ENCODE measurements at places on chromosomes 4 and X.

- DNase-seq: no peak
Measured at GRCh38 chr4:139975830-139976272, 178.1 kb downstream of the MAML3 start.

GRCh38 chr4:54547299-54548097, 110.3 kb upstream of the KIT start:
- DNase-seq: no peak

- DNase-seq: no peak
Measured at GRCh38 chrX:18574591-18574990, 97.3 kb downstream of the RS1 start.

DNA sequence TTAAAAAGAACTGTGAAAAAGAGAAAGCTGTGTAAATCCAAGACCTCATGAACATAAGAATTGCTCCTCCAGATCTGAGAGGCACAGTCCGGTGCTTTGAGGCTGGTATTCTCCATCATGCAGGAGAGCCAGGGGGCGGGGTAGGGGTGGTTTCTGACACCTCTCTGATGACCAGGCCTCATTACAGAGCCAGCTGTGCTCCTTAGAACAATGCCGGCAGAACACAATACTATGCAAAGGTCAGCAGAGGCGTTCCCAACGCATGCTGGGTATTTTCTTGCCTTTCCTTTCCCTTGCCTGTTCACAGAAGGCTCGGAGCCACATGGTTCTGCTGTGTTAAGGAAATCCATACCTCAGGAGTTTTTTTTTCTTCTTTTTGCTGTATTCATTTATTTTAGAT, 91.2 kb upstream of the SOD3 start:
- no peak for DNase-seq

- no peak for DNase-seq
Measured at GRCh38 chr4:3730422-3731190, 35.6 kb upstream of the ADRA2C start.

- DNase-seq: no peak
Measured at GRCh38 chr4:108804648-108805273, 41.9 kb upstream of the ETNPPL start.

GRCh38 chr4:83819582-83819981, 283.7 kb downstream of the GPAT3 start:
- no peak for DNase-seq

- DNase-seq: no peak
Measured at GRCh38 chr4:38310446-38311043, 350.3 kb downstream of the PTTG2 start.

- no peak for DNase-seq
Measured at GRCh38 chr4:45661893-45662292, 462.0 kb downstream of the GABRG1 start.

DNA sequence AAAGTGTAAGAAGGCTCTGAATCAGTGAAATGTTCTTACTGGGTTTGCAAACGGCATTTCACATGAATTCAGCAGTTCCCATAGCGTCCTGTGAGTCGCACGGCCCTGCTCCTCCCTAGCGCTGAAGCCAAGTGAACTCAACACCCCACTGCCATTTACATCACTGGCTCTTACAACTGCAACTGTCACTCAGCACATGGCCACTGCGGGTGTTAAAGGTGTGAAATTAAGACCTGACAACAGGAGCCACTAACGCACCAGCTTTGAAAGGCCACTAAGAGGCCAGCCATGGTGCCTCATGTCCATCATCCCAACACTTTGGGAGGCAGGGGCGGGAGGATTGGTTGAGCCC, 31.7 kb downstream of the RNF212 start:
- DNase-seq: no peak

DNA sequence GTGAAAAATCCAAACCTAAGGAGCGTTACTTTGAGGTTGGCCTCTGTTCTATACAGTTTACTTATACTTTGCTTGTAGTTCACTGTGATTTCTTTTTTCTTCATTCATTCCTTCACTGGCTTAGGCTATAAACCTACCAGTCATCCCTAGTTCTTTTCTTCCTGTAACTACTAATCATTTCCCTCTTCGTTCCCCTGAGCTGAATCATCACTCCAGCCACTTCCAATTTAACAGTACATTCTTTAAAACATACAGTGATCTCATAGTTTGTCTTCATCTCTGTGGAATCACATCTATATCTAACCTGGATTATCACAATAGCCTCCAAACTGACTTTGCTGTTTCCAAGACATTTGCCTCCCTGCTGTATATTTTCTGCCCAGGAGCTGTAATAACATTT, 25.2 kb upstream of the NPFFR2 start:
- DNase-seq: no peak

DNA sequence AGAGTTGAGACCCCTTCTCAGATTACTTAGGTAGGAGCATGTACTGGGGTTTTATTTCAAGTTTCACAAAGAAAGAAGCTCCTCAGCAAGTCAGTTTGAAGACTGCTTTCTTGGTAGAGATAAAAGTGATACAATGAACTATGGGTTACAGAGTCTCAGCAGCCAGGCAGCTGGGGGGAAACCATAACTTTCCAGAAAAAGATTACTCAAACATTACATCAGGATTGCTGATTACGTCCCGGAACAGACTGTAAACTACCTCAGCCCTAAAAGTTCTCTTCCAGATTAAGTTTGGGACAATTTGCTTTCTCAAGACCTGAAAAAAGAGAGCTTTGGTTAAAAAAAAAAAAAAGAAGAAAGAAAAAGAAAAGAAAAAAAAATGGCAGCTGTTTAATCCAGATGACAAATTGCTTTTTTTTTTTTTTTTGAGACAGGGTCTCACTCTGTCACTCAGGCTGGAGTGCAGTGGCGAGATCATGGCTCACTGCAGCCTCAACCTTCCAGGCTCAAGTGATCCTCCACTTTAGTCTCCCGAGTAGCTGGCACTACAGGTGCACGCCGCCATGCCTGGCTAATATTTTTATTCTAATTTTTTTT, 16.6 kb downstream of the SAT1 start:
- no peak for DNase-seq

DNA sequence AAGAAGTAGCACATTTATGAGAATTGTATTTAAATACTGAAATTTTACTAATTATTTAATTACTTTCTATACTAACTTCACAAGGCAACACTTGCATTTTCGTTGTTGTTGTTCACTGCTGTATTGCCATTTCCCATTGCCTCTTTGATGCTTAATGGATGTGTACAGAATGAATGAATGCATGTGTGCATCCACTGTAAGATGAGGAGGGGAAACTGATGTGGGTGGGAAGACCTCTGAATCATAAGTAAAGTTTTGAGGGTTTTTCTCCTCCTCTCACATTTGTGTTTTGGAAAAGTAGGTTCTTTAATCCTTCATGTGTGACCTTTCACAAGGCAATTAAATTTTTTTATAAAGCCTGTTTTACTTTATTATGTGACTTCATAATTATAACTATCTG, 46.8 kb downstream of the PDLIM5 start:
- no peak for DNase-seq

DNA sequence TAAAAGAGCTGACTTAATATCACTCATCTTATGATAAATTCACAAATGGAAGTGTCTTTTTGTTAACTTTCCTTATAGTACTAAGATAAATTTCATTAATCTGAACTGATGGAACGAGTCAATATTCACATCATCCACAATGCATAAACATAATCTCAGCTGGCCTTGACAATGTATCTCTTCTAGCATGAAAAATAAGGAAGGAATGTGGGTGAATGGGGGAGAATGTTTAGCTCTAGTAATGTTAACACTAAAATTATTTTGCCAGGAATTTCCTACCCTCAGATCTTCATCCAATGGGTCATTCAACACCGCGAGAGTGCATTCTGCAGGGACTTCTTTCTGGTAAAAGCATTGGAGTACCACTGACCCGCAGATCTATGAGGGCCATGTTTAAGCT, 15.8 kb downstream of the TRPC3 start:
- no peak for DNase-seq

DNA sequence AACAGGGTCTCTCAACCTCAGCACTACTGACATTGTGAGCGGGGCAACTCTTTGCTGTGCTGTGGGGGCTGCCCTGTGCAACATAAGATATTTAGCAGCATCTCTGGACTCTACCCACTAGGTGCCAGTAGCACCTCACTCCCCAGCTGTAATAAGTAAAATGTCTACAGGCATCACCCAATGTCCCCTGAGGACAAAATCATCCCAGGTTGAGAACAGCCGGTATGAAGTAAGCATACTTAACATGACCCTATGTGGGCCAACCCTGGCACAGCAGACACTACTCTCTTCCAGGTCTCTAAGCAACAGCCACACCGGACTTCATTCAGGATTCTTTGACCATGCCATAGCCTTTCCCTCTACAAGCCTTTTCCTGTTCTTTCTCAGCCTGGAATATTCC, 10.5 kb upstream of the MGST2 start:
- DNase-seq: peak; percentile 25

DNA sequence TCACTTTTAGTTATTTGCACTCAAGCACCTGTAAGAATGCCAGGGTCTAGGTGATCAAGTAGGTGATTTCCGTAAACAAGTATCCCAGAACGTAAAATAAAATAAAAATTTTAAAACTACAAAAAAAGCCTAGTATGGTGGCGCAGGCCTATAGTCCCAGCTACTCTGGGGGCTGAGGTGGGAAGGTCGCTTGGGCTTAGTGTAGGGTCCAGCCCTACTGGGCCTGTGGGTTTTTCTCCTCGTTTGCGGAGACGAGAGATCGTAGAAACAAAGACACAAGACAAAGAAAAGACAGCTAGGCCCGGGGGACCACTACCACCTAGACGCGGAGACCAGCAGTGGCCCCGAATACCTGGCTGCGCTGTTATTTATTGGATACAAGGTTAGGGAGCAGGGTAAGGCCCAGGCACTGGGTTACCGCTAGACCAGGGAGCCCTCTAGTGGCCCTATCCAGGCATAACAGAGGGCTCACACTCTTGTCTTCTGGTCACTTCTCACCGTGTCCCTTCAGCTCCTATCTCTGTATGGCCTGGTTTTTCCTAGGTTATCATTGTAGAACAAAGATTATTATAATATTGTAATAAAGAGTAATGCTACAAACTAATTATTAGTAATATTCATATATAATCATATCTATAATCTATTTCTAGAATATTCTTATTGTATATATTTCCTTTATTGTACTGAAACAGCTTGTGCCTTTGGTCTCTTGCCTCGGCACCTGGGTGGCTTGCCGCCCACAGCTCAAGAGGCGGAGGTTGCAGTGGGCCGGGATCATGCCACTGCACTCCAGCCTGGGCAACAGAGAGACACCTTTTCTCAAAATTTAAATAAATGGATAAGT, 38.4 kb downstream of the SAGE1 start:
- peak; percentile 0 for DNase-seq

GRCh38 chrX:15913146-15913545, 58.5 kb upstream of the AP1S2 start:
- peak; percentile 63 for DNase-seq

- DNase-seq: no peak
Measured at GRCh38 chr4:151792995-151793394, 32.2 kb upstream of the GATB start.

DNA sequence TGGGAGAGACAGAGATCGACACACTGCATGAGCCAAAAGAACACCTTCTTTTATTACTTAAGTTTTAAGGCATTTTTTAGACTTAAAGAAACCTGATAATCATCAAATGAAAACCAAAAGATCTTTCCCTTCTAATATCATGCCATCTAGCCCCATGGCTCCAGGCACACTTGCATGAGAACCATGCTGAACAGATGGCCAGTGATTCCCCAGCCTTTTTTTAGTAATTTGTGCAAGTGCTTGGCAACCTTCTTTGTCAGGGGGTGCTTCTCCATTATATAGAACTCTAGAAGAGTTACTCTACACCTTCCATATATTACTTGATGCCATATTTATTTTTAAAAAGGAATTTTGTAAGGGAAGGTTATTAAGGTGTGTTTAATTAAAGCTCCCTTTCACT, 182.2 kb upstream of the TEX13C start:
- DNase-seq: no peak

DNA sequence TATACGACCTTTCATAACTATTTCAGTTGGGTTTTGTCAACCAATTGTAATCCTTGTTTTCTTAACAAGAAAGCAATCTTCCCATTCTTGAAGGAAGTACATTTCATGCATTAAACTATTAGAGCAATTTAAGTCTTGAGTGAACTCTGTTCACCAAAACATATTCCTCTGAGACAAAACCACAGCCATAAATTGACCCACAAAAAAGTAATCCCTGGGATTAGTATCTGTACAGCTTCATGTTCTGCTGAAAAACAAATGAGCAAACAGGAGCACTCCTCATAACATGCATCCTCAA, 207.0 kb upstream of the PDE5A start:
- no peak for DNase-seq

DNA sequence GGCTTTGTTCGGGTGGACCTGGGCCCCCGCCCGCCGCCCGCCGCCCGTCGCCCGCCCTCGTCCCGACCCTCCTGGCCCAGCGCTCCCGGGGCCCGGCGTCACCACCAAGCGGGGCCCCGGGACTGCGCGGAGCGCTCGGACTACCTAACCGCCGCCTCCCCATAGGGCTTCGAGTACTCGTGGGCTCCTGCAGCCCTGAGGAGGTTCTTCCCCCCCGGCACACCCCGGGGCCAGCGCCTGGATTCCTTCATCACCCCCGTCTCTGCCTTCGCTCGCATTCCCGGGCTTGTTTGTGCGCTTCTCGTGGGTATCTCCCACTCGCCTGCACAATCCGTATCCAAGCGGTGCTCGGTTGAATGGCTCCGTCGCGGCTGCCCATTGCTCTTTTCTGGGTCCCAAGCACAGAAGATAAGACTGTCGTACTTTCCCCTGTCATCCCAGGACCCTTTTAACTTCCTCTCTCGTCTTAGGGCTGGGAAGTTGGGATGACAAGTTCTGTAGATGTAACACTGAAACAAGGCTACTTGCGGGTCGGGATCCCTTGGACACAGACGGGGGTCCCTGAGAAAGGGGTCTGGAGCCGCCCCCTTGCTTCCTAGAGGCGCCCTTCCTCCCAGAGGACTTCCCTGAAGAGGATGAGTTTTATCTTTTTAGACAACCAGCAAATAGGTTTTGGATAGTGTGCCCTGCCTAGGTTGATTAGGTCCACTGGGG, 565 bp downstream of the MOB1B start:
- no peak for DNase-seq

DNA sequence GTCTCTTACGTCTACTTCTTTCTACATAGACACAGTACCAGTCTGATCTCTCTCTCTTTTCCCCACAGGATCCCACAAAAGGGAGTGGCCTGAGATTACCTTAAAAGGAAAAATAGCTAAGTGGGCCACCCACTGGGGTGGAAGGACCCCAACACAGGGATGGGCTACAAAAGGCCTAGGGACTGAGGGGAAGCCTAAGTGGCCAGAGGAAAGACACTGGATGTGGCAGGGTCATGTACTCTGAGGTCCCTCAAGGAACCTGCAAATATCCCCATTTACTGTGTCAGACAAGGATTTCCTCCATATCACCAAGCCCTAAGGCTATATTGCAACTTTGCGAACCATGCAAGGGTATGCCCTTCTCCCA, 6.5 kb upstream of the PRDX4 start:
- no peak for DNase-seq

DNA sequence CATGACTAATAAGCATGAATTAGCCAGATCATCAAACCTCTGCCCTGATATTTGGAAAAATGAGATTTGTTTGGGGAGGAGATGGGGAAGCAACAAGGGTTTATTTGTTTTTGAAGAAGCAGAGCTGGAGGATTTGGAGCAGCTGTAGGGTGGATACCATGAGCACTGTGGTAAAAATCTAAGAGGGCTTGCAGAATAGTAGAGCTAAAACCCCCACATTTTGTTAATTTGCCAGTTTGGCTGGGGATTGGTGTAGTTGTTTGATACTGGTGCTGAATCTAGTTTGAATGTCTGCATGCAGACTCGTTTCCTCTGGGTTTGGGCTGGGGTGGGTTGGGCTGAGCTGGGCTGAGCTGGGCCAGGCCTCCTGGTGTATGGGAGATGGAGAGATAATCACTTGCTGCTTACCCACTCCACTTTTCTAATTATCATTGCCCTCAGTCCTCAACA, 43.7 kb downstream of the SMAD1 start:
- no peak for DNase-seq

GRCh38 chr4:165813606-165814005, 59.4 kb upstream of the TLL1 start:
- DNase-seq: no peak

All from NCI-H2171 (cell line).